Stimulated activated naive B cell treated with anti-CD40 and anti-IgM and Interleukin-4, amounts not matched to agents 10 μg/mL and 1 μg/mL and 100 μg/mL, for 72 hours (primary cell): ENCODE measurements at places on chromosomes 2 and 18.

DNA sequence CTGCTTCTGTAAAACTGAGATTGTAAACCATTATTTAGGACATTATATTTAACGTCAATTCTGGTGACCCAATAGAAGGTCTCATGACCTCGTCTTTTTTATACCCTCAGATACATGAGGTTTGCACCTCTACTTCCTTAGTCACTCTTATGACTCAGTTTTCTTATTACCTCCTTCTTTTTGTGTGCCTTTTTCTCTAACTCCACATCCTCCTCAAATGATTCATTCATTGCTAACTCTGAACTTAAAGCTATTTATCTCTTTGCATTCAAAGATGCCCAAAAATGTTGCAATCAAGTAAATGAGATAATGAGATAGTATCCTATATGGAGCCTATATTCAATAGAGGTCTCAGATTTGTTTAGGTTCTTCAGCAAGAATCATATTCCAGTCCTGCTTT is 121.0 kb upstream of the KYNU start:
- no peak overlapping the region for H3K4me3 ChIP-seq
- no peaks in the 10 kb centered on the region for H3K36me3 ChIP-seq
- H3K27ac ChIP-seq = no peak overlapping the region

- no peak overlapping the region for H3K27ac ChIP-seq
- H3K27me3 ChIP-seq = peaks cover 8% of the 10 kb centered on the region
- DNase-seq = no peak
- H3K36me3 ChIP-seq = no peaks in the 10 kb centered on the region
Measured at GRCh38 chr2:106531676-106532214, 44.6 kb downstream of the CD8B2 start.

DNA sequence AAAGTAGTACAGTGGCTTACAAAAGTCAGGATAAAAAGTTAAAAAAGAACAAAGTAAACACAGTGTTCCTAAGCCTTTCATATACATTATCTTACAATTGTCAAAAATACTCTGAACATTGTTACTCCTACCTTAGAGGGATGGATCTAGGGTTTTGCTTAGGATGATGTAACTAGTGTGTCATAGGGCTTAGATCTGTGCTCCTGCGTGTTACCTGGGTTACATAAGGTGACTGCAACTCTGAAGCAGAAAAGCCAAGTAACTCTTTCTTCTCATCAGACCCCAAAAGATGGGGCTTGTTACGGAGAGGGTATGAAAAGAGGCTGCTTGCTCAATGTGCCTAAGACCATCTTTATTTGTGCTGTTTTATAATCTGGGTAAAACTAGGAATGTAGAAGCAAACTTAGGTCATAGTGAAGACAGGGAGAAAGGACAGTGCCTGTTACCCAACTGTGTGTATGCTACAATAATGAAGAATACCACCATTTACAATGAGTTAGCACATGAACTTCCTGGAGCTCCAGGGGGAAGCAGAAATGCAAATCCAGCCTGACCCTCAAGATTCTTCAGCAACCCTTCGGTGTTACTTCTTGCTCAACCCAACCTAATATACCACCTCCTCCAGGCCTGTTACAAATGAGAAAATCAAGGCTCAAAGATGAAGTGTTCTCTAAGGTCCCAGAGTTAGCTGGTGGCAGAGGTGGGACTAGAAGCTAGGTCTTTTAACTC is 42.0 kb upstream of the STK17B start:
- H3K27me3 ChIP-seq = no peaks in the 10 kb centered on the region
- DNase-seq = no peak
- H3K36me3 ChIP-seq = peaks cover 12% of the 10 kb centered on the region
- H3K4me3 ChIP-seq = no peak overlapping the region
- H3K4me1 ChIP-seq = peaks cover 78% of the 10 kb centered on the region

- H3K4me3 ChIP-seq = no peak overlapping the region
- H3K27me3 ChIP-seq = peaks cover 74% of the 10 kb centered on the region
- no peaks in the 10 kb centered on the region for H3K36me3 ChIP-seq
- H3K4me1 ChIP-seq = peaks cover 2% of the 10 kb centered on the region
- H3K27ac ChIP-seq = no peak overlapping the region
Measured at GRCh38 chr2:1586923-1587840, 157.1 kb downstream of the PXDN start.

- H3K36me3 ChIP-seq = no peaks in the 10 kb centered on the region
- H3K4me1 ChIP-seq = no peaks in the 10 kb centered on the region
- H3K27me3 ChIP-seq = peaks cover 7% of the 10 kb centered on the region
Measured at GRCh38 chr2:134558208-134558830, 160.5 kb downstream of the TMEM163 start.

DNA sequence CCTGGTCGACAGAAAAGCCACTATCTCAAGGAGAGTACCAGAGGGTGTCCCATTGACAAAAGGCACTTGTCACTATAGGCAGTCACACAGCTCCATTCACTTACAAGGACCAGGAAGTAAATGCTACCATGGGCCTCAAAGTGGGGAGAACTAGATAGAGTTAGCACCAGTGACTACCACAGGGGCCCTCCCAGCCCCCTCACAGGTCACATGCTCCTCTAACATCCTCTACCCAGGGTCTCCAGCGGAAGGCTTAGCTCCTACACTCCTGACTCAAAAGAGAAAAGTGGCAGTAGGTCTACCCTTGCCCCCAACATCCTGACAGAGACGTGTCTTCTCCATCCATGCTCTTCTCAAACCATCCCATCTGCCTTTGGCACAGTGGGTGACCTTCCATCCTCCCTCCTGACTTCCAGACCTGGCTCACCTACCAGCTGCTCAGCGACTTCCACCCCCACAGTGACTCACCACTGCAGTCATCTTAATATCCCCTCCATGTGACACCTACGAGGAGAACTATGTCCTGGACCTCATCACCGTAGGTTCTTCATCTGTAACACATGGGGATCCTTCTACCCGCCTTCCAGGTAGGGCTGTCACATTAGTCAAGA is 5.6 kb upstream of the DNMT3A start:
- DNase-seq = no peak
- H3K36me3 ChIP-seq = peaks cover 4% of the 10 kb centered on the region
- H3K27ac ChIP-seq = no peak overlapping the region
- peaks cover 13% of the 10 kb centered on the region for H3K4me1 ChIP-seq
- peaks cover 5% of the 10 kb centered on the region for H3K27me3 ChIP-seq
- no peak overlapping the region for H3K4me3 ChIP-seq

DNA sequence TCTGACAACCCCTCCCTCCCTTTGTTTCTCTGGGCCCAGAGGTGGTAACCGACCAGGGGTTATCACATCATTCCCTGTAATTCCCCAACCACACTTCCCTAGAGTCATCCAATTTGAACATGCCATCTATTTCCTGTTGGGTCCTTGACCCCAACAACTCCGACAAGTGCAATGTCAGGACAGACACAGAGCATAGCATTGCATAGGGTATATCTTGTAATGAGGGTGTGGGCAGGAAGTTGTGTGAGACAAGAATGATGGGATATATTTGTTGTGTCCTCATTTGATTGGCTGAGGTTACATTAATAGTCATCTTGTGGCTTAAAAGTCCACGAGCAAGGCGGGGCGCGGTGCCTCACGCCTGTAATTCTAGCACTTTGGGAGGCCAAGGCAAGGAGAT is 33.4 kb upstream of the CNOT11 start:
- peaks cover 7% of the 10 kb centered on the region for H3K36me3 ChIP-seq
- peaks cover 8% of the 10 kb centered on the region for H3K4me1 ChIP-seq
- H3K27ac ChIP-seq = no peak overlapping the region
- H3K4me3 ChIP-seq = no peak overlapping the region

DNA sequence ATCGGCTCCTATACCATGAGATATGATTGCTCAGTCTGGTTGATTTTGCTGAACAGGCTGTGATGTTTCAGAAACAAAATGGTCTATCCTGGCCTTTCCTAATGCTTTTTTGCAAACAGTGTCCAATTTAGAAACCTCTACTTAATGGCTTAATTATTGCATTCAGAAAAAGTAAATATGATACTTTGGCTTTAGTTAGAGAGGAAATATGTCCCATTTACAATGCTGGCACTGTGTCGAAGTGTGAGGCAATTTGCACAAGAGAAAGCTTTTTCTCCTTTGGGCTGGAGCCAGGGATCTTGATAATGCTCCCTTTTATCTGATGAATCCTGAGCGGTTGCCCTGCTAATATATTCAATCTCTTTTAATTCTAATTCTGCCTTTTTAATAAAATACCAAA is 418.9 kb downstream of the EPHA4 start:
- H3K36me3 ChIP-seq = no peaks in the 10 kb centered on the region
- H3K27me3 ChIP-seq = peaks cover 16% of the 10 kb centered on the region
- no peaks in the 10 kb centered on the region for H3K4me1 ChIP-seq
- no peak overlapping the region for H3K27ac ChIP-seq
- DNase-seq = no peak

- no peak overlapping the region for H3K4me3 ChIP-seq
- H3K4me1 ChIP-seq = peaks cover 9% of the 10 kb centered on the region
- no peak overlapping the region for H3K27ac ChIP-seq
- DNase-seq = no peak
- no peaks in the 10 kb centered on the region for H3K36me3 ChIP-seq
Measured at GRCh38 chr2:218024336-218024735, 21.5 kb upstream of the TNS1 start.

DNA sequence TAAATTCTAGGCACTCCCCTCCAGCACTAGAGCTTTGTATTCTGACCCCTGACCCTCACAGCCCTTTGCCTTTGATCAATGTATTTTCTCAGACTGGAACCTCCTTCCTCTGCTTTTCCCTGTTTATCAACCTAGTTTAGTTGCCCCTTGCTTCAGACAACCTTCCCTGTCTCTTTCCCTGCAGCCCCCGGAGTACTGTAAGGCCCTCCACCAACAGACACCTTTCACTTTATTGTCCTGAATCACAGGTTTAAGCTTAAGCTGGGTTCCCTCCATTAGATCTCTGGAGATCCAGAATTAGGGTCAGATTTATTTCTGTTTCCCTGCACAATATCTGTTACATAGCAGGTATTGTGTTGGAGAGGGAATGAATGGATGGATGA is 140.2 kb downstream of the DDX1 start:
- H3K4me1 ChIP-seq = peaks cover 13% of the 10 kb centered on the region
- no peak for DNase-seq
- peaks cover 34% of the 10 kb centered on the region for H3K27me3 ChIP-seq

- no peak overlapping the region for H3K27ac ChIP-seq
- no peak overlapping the region for H3K4me3 ChIP-seq
- no peaks in the 10 kb centered on the region for H3K27me3 ChIP-seq
- peaks cover 20% of the 10 kb centered on the region for H3K4me1 ChIP-seq
Measured at GRCh38 chr2:221495731-221496130, 76.4 kb downstream of the EPHA4 start.

- no peak for DNase-seq
- peaks cover 65% of the 10 kb centered on the region for H3K4me1 ChIP-seq
- H3K27ac ChIP-seq = no peak overlapping the region
- no peaks in the 10 kb centered on the region for H3K27me3 ChIP-seq
Measured at GRCh38 chr2:60822987-60823386, 58.4 kb upstream of the REL start.

DNA sequence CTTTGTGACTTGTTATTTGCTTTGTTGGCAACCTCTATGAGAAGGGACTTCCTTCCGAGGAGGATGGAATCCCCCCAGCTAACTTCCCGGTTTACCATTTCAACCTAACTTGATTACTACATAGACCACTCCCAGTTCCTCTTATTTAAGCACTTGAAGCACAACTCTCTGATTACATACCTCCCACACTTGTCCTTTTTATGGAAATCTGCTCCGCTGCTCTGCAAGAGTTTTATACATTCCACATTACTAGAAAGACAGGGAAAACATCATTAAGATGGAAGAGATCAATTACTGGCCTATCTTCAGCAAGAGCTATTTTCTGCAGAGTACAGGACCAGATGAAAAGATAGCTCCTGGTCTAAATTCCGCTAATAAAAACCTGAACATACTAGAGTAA is 160.0 kb upstream of the PGAP1 start:
- peak; percentile 21 for DNase-seq
- peak overlapping the region; percentile 21 for H3K4me3 ChIP-seq
- H3K4me1 ChIP-seq = peaks cover 38% of the 10 kb centered on the region
- H3K27me3 ChIP-seq = no peaks in the 10 kb centered on the region
- peak overlapping the region; percentile 84 for H3K27ac ChIP-seq

DNA sequence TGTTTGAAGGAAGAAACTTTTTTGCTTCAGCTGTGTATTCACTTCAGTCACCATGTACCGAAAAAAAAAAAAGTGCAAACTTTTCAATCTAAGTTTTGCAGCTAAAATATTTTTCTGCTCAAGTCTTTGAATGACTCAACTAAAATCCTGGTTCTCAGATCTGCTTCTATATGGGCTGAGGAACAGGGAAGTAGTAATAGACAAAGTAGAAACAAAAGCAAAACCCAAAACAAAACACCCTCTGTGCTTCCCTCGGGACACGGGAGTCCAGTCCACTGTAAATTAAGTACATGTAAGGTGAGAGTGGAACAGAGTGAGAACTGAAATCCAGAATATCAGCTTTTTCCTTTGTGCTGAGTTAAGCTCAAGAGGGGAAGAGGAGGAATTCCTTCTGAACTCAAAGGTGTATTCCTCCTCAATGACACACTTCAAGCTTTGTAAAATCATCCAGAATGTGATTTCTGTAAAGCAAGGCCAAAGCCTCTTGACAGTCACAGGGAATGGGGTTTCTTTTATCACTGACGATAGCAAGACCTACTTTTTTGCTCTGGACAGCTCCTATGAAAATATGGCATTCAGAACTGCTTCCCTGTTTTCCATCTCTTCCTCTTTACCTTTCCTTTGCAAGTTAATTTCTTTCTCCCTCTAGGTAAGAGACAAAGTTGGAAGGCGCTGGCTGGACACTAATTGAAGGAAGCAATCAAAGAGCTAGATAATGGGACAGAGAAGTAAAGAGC is 433.5 kb upstream of the MMADHC start:
- H3K27ac ChIP-seq = no peak overlapping the region
- no peaks in the 10 kb centered on the region for H3K36me3 ChIP-seq
- no peak for DNase-seq
- no peaks in the 10 kb centered on the region for H3K27me3 ChIP-seq
- no peak overlapping the region for H3K4me3 ChIP-seq

- H3K27ac ChIP-seq = no peak overlapping the region
- peaks cover 2% of the 10 kb centered on the region for H3K36me3 ChIP-seq
- no peak overlapping the region for H3K4me3 ChIP-seq
- no peaks in the 10 kb centered on the region for H3K27me3 ChIP-seq
Measured at GRCh38 chr2:143482316-143482715, 353.1 kb downstream of the ARHGAP15 start.

- no peaks in the 10 kb centered on the region for H3K4me1 ChIP-seq
- H3K27me3 ChIP-seq = no peaks in the 10 kb centered on the region
- H3K4me3 ChIP-seq = no peak overlapping the region
- H3K27ac ChIP-seq = no peak overlapping the region
- no peaks in the 10 kb centered on the region for H3K36me3 ChIP-seq
- no peak for DNase-seq
Measured at GRCh38 chr2:13584020-13584419, 867.3 kb downstream of the TRIB2 start.

- H3K36me3 ChIP-seq = no peaks in the 10 kb centered on the region
- H3K27ac ChIP-seq = no peak overlapping the region
- DNase-seq = no peak
- no peak overlapping the region for H3K4me3 ChIP-seq
- H3K4me1 ChIP-seq = no peaks in the 10 kb centered on the region
- no peaks in the 10 kb centered on the region for H3K27me3 ChIP-seq
Measured at GRCh38 chr18:1797235-1797634, 774.1 kb downstream of the METTL4 start.

DNA sequence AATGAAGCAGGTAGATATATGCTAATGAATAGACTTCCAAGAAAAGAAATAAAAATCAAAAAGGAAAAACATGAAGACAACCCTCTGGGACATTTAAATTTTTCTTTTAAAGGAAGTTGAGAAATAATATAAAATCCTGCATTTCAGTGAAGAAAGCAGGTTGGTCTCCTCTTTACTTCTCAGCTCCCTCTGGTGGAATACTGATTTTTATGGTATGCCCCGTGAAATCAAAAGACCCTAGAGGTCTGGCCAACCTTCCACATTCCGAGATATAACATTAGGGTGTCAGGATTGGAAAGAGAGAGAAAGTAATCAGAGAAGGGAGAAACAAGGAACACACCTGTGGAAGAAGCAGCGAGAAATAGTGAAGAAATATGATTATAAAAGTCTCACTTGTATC is 72.7 kb downstream of the DNER start:
- H3K27ac ChIP-seq = no peak overlapping the region
- H3K4me1 ChIP-seq = no peaks in the 10 kb centered on the region
- H3K36me3 ChIP-seq = no peaks in the 10 kb centered on the region
- no peak for DNase-seq
